Stomach (tissue), 19 donors: ENCODE measurements at places on chromosomes 3 and 15.

DNA sequence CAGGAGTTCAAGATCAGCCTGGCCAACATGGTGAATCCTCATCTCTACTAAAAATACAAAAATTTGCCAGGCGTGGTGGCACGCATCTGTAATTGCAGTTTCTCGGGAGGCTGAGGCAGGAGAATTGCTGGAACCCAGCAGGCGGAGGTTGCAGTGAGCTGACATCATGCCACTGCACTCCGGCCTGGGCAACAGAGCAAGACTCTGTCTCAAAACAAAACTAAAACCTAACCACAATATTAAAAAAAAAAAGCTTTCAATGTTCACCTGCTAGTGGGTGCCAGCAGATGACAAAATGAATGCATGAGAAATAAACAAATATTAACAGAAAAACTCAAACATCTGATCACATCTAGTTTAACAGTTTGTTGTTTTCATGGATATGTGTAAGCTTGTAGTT lies 9.0 kb downstream of the SLC24A1 start:
- no peak for DNase-seq

DNA sequence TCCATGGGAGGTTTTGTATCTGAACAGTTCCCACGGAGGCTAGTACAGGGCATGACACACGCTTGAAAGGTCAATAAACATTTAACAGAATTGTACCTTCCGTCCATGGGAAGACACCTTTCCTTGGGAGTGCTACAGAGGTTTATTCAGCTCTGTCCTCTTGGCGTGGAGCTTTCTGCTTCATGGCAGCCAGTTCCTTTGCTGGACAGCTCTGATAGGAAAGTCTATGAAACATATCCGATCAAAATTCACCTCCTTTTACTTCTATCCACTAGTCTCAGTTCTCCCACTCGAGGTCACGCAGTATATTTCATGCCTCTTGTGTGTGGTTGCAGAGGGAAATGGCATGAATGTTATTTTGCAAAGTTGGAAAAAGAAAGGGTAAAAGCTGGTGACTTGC lies 91.2 kb downstream of the PEX5L start:
- no peak for DNase-seq

GRCh38 chr15:67036775-67037555 lies 28.4 kb upstream of the SMAD3 start:
- DNase-seq: no peak

DNA sequence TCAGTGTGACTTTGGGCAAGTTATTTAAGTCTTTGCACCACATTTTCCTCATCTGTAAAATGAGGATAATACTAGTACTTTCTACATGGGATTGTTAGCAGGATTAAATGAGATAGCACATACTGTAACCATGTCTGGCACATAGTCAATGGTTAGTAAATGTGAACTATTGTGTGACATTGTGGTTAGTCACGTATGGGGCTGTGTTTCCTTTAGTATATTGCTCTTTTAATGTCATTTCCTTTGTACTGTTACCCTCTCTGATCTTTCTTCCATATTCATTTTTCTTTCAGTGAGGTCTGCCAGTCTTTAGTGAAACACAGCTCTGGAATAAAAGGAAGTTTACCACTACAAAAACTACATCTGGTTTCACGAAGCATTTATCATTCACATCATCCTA lies 21.4 kb downstream of the OPA1 start:
- DNase-seq: no peak

DNA sequence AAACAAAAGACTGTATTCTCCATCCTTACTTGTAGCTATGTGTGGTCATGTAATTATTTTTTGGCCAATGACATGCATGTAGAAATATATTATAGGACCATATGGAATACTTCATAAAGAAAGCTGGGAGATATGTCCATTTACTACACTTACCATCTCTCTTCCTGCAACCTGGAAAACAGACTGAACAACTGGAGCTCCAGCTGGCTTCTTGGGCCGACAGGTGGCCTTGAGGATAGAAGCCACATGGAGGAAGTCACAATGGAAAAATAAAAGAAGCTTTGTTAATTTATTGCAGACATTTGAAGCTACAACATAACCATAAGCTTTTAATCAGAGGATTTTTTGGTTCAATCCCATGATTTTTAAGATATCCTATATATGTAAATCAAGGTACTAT lies 167.9 kb upstream of the CBLB start:
- DNase-seq: no peak

- no peak for DNase-seq
Measured at GRCh38 chr3:126931806-126932187, 51.1 kb upstream of the PLXNA1 start.

DNA sequence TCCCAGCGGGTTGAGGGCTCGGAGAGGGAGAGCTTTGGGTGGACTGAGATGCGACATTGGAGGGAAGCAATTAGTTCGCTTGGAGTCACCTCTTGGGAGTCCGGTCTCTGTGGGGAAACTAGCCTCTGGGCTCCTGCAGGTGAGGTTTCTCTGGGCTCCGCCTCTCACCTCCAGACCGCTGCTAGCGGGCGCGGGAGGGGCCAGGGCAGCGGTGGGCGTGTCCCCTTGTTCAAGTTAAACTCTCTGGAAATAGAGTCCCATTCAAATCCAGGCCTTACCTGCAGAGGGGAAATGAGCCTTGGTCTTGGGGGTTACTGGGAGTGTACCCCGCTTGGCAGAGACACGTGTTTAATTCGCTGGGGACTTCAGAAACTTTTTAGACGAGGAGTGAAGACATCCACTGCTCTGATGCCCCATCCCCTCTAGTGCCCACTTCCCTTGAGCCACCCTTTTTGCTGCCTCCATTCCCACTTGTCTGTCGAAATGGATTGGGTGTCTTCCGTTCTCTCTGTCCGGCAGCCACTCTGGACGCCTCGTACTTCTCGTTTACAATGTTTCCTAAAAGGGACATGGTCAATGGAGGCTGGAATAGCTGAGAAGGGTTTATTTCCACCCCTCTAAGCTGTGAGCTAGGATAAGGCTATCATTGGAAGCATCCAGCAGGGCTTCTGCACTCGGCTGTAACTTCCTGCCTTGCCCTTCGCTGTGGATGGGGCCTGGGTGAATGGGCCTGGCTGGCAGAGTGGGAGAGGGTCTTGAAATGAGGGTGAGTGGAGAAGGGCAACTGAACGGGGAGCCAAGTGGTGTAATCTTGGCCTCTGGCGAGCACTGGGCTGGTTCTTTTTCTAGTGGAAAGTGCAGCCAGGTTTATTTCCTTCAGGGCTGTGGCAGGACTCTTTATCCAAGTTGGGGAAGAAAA lies 1.1 kb downstream of the MITF start:
- peak; percentile 68 for DNase-seq
